Midbrain (tissue), 1 donor: ENCODE measurements at places on chromosomes 6 and 20.

GRCh38 chr6:158373214-158373613 is 60.9 kb downstream of the TULP4 start:
- DNase-seq: no peak

DNA sequence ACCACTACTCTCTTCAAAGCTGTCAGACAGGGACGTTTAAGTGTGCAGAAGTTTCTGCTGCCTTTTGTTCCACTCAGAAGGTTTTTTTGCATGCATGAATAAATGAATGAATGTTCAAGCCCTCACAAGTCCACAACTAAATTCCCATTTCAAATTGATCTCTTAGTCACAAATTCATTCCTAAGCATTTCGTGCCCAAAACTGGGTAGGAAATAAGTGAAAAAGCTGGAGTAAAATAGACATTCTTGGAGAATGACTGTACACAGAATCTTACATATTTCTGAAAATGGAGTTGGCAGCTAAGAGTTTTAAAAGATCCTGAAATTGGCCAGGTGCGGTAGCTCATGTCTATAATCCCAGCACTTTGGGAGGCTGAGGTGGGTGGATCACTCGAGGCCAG is 117.6 kb downstream of the PERP start:
- no peak for DNase-seq

DNA sequence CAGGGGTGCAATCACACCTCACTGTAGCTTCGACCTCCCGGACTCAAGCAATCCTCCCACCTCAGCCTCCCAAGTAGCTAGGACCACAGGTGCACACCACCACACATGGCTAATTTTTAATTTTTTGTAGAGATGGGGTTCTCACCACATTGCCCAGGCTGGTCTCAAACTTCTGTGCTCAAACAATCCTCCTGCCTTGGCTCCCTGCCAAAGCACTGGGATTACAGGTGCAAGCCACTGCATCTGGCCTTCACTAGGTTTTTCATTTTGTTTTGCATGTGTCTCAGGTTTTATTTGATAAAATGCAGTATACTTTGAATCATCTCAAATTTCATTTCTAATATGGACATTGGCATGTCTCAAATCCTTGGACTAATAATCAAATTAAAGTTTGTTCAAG is 98.7 kb downstream of the SLC16A10 start:
- no peak for DNase-seq

- peak; percentile 28 for DNase-seq
These were observed 2.7 kb upstream of the EEF1A1 start for GRCh38 chr6:73523434-73524123.
